Heart left ventricle (tissue), 16 donors: ENCODE measurements at places on chromosomes 2 and 18.

GRCh38 chr2:38528008-38528442 lies 74.7 kb downstream of the HNRNPLL start:
- peak; percentile 50 for DNase-seq

- peak; percentile 62 for DNase-seq
These were observed 6.3 kb downstream of the TPRKB start for GRCh38 chr2:73730810-73731209.

GRCh38 chr2:219269362-219270054 lies 9.7 kb upstream of the DNAJB2 start:
- DNase-seq, result no peak

GRCh38 chr2:62412347-62412742 lies 93.7 kb downstream of the TMEM17 start:
- no peak for DNase-seq
